ENCODE measurements at places on chromosomes 16 and 17.

DNA sequence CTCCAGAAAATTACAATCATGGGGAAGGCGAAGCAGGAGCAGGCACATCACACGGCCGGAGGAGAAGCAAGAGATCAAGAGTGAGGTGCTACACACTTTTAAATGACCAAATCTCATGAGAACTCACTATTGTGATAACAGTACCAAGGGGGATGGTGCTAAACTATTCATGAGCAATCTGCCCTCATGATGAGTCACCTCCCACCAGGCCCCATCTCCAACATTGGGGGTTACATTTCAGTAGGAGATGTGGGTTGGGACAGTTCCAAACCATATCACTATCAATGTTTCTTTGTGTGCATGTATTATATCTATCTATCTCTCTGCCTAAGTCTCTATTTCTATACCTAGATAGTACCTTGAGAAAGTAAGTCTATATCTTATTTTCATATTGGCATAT is 724.8 kb downstream of the CDH11 start:
- no peak for DNase-seq

DNA sequence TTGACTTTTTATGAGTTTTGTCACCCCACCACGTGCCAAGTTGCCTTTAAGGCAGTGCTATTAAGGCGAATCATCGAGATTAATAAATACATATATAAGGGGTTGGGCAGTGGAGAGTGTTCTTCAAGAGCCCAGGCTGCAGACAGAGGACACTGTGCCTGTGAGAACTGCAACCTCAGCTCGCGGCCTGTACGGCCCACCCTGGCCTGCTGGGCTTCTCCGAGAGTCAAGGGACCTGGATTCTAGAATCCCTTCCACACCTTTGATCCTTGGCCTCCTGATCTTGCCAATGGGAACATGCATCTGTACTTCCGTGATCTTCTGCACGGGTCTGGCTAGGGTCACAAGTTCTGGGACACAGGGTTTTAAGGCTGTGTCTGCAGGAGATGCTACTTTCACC is 54.5 kb downstream of the IRX5 start:
- no peak for DNase-seq

DNA sequence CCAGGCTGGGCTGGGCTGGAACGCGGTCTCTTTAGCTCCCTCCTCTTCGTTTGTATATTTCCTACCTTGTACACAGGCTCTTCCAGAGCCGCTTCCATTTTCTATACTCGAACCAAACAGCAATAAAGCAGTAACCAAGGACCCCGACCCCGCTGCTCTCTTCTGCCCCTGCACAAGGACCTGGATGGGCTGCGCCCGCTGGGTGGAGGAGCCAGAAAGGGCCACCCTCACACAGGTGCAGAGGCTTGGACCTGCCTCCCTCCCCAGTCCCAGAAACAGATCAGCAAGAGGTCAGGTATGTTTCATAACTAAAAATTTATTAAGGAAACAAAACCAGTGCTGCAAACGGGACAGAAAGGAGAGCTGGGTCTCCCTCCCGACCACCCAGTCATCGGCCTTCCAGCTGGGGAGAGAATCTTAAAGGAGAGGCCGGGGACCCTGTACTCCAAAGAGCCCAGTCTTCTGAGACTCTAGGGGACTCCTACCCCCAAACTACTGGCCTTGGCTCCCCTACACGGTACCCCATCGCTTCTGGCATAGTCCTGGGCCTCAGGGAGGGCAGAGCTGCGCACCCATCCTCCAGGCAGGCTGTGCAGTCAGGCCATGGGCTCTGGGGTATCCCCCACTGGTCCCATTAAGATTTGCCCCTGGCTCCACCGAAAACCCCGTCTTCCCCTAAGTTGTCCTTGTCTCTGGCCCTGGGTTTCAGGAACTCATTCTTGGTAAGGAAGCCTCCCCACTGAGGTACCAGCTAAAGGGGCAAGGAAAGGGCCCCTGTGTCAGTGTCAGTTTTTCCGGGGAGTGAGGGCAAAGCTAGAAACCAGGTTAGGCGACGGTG is 4.9 kb downstream of the HIC1 start:
- no peak for DNase-seq

GRCh38 chr16:2159175-2159838 is 3.7 kb downstream of the TRAF7 start:
- peak; percentile 43 for DNase-seq

- DNase-seq = no peak
Measured at GRCh38 chr16:9124908-9125584, 33.6 kb downstream of the HAPSTR1 start.

DNA sequence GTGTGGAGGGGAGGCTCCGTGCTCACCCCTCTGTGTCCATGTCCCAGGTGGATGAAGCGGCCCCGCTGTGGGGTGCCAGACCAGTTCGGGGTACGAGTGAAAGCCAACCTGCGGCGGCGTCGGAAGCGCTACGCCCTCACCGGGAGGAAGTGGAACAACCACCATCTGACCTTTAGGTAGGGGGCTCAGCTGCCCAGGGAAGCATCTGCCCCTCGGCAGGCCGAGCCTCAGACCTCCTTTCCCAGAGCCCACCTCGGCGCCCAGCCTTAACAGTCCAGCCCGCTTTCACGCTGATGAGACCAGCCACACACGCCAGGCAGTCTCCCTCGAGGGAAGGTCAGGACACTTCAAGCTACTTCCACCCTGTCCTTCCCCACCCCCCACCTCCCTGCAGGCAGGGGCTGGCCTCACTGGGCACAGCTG is 12.7 kb downstream of the MMP15 start:
- DNase-seq = no peak

GRCh38 chr17:21089933-21090901 is 36.5 kb upstream of the DHRS7B start:
- no peak for DNase-seq

Measured in nucleus accumbens (tissue), 56 donors.